ENCODE measurements at places on chromosomes 7 and 10.
A peak's percentile ranks its signal among the peaks of the same experiment; 100 is the strongest.

- DNase-seq = peak; percentile 67
Observed at GRCh38 chr10:34397324-34397723, 417.8 kb downstream of the PARD3 start.

GRCh38 chr7:100878685-100879084, 3.8 kb downstream of the SRRT start:
- no peak for DNase-seq

GRCh38 chr7:100590077-100590737, 4.1 kb downstream of the FBXO24 start:
- DNase-seq = no peak

GRCh38 chr7:151304856-151305255, 36.8 kb upstream of the NUB1 start:
- no peak for DNase-seq

DNA sequence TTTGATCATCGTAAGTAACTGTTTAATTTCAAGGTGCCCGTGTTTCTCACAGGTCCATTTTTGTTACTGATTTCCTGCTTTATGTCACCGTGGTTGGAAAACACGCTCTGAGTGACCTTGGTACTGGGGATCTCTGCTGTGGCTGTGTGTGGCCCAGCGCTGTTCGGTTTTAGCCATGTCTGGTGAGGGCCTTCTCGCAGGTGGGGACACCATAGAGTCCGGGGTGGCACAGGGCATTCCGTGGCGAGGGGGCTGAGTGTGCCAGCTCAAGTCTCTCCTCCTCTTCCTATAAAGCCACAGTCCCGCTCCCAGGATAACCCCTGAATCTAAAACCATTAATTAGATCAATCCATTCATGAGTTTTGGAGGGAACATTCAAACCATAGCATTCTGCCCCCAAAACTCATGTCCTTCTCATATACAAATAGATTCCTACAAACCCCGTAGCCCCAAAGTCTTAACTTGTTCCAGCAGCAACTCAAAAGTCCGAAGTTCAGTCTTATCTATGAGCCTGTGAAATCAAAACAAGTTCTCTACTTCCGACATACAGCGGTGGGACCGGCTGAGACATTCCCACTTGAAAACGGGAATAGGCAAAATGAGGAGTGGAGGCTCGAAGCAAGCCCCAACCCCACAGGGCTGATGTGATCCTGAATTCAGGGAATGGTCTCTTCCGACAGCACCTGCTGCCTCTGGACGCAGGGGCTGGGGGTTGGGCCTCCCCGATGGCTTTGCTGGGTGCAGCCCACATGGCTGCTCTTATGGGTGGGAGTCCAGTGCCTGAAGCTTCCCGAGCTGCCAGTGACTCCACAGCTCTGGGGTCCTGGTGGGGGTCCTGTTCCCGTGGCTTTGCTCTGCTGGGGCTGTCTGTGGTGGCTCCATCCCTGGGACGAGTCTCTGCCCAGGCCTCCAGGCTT, 55.0 kb upstream of the NKX6-2 start:
- no peak for DNase-seq

Data from fibroblast of lung (primary cell).